ENCODE measurements at places on chromosomes 1 and 21.
A peak's percentile ranks its signal among the peaks of the same experiment; 100 is the strongest.

- DNase-seq, result no peak
Measured at GRCh38 chr1:24860841-24861240, 69.2 kb downstream of the RUNX3 start.

DNA sequence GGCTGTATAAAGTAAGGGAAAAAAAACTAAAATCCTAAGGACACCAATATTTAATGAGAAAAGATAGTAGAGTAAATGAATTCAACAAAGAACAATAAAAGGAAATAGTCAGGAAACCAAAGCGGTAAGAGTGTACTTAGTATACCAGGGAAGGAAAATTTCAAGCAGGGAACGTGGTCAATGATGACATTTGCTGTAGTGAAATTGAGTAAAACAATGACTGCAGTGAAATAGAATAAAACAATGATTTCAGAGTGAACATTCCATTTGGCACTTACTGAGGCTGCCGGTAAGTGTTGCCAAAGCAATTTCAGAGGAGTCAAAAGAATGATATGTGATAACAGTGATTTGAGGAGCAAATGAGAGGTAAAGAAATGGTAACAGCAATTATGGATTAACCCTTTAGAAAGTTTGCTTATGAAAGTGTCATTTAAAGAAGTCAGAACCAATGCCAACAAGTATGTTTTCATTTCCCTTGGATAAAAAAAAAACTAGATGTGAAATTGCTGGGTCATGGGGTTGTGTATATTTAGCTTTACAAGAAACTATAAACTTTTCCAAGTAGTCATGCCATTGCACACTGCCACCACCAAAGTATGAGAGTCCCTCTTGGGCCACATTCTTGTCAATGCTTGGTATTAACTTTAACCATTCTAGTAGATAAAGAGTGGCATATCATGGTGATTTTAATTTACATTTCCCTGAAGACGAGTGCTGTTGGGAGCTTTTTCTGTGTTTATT lies 50.5 kb downstream of the VCAM1 start:
- DNase-seq, result no peak

DNA sequence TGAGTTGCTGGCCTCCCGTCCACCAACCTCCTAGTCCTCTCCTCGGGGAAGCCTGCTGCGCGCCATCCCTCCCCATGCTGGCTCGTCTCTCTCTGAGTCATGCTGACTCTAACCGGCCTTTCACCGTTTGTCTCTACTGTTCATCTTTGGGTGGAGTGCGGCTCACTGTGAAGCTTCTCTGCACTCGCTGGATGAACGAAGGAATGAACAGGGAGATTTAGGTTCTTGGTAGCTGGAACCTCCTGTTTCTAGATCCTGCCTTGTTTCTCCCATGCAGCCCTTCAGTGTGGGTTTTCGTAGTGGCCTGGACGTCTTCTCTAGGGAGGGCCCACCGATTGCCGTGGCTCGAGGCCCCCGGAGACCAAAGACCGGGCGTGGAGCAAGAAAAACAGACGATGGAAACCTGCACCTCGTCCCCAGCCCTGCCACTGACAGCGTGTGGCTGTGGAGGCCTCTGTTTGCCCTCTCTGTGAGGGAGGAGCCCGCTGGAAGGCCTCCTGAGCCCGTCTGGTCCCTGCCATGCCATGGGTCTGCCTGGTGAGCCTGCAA lies 227.6 kb upstream of the C1orf174 start:
- DNase-seq, result no peak

DNA sequence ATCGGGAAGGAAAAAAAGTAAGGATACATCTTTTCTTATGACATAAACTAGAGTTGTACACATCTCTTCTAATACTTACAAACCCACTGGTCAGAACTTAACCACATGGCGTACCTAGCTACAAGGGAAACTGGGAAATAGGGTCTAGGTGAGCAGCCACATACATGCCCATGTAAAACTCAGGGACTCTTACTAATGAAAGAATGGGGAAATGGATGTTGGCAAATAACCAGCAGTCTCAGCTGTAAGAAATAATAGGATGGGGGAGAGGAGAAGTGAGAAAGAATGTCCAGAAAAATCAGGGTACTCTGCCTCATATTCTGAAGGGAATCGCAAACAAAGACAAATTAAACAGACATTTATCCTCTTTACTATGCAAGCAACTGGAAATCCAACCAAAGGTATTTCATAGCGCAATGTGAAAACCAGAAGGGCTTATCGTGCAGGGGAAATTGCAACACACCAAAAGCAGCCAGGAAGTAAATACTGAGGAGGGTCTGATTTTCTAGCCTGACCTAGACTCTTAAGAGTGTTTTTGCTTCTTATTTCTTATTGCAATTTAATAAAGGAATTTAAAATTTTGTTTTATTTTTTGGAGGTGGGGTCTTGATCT lies 17.5 kb downstream of the GTF2B start:
- no peak for DNase-seq

- DNase-seq, result no peak
Measured at GRCh38 chr1:245255783-245256182, 101.0 kb downstream of the KIF26B start.

DNA sequence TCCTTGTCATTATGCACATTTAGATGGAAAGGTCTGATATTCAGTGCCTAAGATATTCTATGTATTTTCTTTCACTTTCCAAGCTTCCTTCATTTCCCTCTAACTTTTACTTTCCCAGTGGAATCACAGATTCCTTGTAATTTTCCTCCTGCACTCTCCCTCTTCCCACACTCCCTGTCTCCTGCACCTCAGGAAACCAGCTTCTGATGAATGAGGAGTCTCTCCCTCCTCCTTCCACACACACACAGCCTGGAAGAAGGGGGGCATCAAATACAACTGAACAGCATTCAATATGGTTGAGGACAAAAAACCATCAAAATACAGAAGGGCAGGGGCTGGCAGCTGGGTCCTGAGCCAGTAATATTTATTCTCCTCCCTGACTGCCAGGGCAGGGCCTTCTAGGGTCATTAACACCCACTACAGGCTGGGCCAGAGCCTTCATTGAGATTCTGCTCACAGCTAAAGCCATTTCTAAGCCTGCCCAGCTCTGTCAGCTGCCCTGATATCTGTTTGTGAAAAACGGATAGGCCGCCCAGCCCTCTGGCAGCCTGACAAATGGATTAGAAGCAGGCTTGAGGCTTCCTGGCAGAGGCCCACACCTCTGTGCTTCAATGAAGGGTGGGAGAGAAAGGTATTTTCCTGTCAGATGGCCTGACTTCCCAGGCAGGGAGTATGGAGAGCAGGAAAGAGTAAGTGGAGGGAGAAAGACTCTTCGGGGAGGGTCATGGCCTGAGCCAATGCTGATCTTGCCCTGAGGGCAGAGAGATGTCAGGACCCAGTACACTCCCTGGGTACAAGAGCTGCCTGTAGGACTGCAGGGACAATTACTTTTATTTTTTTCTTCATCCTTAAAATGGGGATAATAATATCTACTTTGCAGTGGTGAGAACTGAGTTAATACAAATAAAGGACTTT lies 138.9 kb upstream of the SPATA6 start:
- DNase-seq, result no peak

GRCh38 chr1:57109883-57110282 lies 144.1 kb upstream of the C8B start:
- DNase-seq, result no peak

DNA sequence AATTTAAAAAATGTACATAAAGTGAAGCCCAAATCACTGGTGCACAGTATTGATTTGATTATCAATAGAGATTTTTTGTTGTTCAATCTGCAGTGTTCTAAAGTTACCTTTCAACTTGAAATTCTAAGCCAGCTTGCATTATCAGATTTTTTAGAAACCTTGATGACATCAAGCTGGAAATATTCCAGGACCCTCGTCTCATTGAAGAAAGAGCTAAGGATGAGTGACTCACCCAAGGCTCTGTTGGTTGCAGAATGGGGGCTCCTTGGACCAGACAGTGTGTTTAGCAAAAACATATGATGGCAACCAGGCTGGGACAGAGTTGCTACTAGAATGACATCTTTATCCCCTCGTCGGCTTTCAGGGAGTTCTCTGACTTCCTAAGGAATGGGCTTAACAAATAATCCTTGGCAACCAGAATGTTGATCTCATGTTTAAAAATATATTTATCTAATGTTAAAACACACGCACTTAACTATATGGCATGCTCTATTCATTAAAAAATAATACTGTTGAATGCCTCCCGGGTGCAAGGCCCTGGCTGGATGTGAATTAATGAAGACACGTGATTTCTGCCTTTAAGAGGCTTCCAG lies 79.7 kb downstream of the RUNX3 start:
- DNase-seq, result no peak

GRCh38 chr1:53317646-53318539 lies 10.0 kb downstream of the LRP8 start:
- no peak for DNase-seq

GRCh38 chr21:15706696-15707095 lies 23.1 kb upstream of the USP25 start:
- no peak for DNase-seq

GRCh38 chr21:37865156-37865555 lies 51.1 kb downstream of the KCNJ6 start:
- DNase-seq, result no peak

DNA sequence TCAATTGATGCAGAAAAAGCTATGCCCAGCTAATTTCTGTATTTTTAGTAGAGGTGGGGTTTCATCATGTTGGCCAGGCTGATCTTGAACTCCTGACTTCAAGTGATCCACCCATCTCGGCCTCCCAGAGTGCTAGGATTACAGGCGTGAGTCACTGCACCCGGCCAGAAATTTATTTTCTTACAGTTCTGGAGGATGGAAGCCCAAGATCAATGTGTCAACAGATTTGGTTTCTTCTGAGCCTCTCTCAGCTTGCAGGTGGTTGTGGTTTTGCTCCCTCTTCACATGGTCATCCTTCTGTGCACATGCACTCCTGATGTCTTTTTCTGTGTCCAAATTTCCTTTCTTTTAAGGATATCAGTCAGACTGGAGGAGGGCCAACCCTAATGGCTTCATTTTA lies 35.6 kb downstream of the SHCBP1L start:
- DNase-seq, result no peak

DNA sequence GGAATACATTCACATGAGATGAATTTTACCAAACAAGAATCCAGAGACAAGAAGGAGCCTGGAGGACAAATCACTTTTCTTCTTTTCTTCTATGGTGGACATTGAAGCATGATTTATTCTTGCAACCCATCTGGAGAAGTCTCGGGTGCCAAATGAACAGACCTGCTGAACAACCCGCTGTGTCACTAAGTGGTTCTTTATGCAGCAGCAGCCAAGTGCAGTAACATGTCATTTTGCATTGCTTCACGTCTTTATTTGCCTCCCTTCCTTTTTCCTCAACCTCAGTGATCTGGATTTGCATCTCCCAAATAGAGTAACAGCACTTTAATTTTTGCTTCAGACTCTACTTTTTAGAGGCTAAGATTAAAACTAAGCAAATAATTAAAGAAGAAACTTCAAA lies 50.0 kb upstream of the TENT5C start:
- peak; percentile 5 for DNase-seq

- no peak for DNase-seq
Measured at GRCh38 chr1:3902571-3903091, 2.6 kb upstream of the C1orf174 start.

- no peak for DNase-seq
Measured at GRCh38 chr1:32454726-32455125, 10.1 kb upstream of the ZBTB8B start.

- no peak for DNase-seq
Measured at GRCh38 chr1:245863566-245864184, 643.4 kb downstream of the SMYD3 start.

DNA sequence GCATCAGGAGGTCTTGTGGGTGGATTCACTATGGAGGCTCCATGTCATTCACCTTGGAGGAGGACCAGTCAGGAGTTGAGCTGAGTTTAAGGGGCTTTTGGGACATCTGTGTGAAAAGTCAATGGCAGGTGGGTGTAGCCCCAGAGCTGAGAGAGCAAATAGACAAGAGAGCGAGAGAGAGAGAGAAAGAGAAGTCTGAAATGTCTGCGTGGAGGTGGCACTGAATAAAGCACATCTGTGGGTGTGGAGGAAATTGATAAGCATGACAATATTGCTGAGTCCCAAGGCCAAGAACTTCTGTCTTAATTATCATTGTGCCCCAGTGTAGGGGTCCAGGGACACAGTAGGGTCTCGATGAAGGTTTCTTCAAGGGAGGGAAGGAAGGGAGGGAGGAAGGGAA lies 79.5 kb upstream of the VAMP3 start:
- no peak for DNase-seq

DNA sequence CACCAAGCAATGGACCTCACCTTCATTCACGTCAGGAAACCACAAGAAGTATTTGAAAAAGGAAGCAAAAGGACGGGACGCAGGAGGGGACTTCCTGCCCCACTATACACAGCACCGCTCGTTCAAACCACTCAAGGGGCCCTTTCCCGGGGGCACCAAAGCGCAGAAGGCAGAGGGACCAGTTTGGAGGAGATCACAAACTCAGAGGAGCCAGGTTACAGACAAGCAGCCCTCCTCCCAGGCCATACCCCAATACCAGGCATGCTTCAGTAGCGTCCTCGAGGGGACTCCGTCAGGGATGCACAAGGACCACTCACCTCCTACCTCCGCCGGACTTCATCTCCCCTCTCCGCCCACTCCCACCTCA lies 685 bp downstream of the CRTC2 start:
- DNase-seq, result no peak

GRCh38 chr1:66433611-66434010 lies 100.3 kb upstream of the SGIP1 start:
- no peak for DNase-seq

- no peak for DNase-seq
Measured at GRCh38 chr1:32636914-32637645, 13.3 kb downstream of the ZBTB8OS start.

DNA sequence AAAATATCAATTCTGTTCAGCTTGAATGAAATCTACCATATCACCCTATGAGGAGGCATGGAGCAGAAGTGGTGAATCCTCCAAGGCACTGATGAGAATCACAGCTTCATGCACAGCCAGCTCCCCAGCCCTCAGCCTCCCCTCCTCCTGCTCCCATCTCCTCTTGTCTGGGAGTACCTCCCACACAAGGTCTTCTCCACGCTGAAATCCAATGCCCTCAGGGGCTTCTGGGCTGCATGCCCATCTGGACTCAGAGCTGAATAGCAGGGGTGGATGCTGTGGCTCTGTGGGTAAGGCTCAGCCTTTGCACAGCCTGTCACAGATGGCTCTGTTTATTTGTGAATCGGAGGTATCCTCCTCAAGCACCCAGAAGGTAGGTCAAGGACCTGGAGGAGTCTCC lies 48.6 kb downstream of the KCNC4 start:
- DNase-seq, result no peak

GRCh38 chr1:58619286-58620054 lies 42.4 kb upstream of the TACSTD2 start:
- DNase-seq, result no peak

DNA sequence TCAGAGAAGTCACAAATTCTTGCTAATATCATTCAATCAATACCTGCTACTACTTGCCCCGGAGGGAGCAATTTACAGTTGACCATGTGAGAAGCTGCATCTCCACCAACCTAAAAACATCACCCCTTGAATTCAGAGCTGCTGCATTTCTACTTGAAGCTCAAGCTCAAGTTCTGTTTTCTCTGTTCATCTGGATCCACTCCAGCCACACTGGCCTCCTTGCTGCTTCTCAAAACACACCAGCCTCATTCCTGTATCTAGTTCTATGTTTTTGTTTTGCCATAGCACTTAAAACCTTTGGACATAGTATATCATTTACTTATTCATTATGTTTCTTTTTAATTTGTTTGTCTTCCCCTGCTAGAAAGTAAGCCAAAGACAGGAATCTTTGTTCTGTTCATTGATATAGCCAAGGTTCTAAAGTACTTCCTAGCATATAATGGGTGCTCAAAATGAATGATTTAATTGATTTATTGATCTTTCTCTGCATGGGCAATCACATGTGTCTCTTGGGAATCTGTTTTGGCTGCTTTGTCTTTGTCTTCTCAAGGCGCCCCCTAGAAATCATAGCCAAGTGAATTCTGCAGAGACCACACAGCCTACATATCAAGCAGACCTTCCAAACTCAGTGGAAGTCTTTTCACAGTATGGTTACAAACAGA lies 23.6 kb downstream of the SYF2 start:
- DNase-seq, result no peak

All from HEK293T (cell line).